Trophoblast cell (in vitro differentiated cells and primary cell): ENCODE measurements at places on chromosomes 13 and 19.
A peak's percentile ranks its signal among the peaks of the same experiment; 100 is the strongest.

DNA sequence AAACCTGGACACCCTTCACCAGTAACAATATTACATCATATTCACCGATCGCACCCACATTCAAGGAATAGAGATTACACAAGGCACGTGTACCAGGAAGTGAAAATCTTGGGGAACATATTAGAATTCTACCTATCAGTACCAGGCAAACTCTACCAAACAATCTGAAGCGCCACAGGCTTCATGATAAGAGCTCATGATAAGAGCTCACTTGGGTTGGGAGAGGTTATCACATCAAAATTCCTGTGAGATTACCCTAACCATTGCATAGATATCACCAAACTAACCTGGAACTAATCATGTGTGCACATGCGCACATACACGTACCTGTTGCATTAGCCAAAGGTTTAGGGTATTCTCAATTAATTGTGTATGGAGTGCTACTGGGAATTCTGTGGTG, 1861.3 kb downstream of the PCDH9 start:
- no peak overlapping the region for H3K27ac ChIP-seq
- no peak for DNase-seq
- H3K36me3 ChIP-seq, result no peaks in the 10 kb centered on the region
- no peaks in the 10 kb centered on the region for H3K4me1 ChIP-seq

GRCh38 chr13:74052402-74052928, 81.7 kb downstream of the KLF12 start:
- no peaks in the 10 kb centered on the region for H3K27me3 ChIP-seq
- H3K27ac ChIP-seq, result no peak overlapping the region
- peaks cover 6% of the 10 kb centered on the region for H3K4me1 ChIP-seq
- no peaks in the 10 kb centered on the region for H3K36me3 ChIP-seq

GRCh38 chr19:39083599-39083982, 577 bp upstream of the ACP7 start:
- no peak for DNase-seq

DNA sequence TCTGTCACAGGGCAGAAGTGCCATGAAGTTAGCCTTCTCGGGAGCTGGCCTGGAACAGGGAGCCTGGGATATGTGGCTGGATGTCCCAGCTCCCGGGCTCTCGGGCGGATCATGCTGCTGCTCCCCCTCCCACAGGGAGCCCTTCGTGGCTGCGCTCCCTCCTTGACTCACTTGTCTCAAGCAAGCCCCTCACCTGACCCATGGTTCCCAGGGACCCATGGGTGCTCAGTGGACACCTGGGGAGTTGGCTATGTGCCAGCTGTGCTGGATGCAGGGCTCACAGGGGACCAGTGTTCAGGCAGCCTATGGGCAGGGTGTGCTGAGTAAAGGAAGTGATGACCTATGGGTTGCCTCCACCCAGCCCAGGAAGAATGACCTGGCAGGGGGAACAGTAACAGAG, 213.1 kb upstream of the SGCG start:
- H3K27me3 ChIP-seq, result no peaks in the 10 kb centered on the region
- no peaks in the 10 kb centered on the region for H3K36me3 ChIP-seq
- no peak overlapping the region for H3K27ac ChIP-seq
- DNase-seq, result no peak
- H3K4me1 ChIP-seq, result peaks cover 2% of the 10 kb centered on the region
- H3K4me3 ChIP-seq, result no peak overlapping the region

- peaks cover 3% of the 10 kb centered on the region for H3K4me1 ChIP-seq
- no peaks in the 10 kb centered on the region for H3K27me3 ChIP-seq
- H3K4me3 ChIP-seq, result no peak overlapping the region
- peak; percentile 71 for DNase-seq
- H3K27ac ChIP-seq, result no peak overlapping the region
Observed at GRCh38 chr13:26220575-26220974, 1.5 kb downstream of the RNF6 start.

DNA sequence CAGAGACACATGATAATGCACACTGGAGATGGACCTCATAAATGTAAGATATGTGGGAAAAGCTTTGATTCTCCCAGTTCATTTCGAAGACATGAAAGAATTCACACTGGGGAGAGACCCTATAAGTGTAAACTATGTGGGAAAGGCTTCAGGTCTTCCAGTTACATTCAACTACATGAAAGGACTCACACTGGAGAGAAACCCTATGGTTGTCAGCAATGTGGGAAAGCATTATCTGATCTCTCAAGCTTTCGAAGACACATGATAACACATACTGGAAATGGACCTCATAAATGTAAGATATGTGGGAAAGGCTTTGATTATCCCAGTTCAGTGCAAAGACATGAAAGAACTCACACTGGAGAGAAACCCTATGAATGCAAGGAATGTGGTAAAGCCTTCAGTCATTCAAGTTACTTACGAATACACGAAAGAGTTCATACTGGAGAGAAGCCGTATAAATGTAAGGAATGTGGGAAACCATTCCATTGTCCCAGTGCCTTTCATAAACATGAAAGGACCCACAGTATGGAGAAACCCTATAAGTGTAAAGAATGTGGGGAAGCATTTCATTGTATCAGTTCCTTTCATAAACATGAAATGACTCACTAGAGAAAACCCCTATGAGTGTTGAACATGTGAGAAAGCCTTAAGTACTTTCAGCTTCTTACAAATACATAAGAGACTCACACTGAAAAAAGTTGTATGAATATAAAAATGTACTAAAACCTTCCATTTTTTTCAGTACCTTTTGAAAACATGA, 14.7 kb downstream of the ZNF441 start:
- H3K4me1 ChIP-seq, result no peaks in the 10 kb centered on the region
- H3K4me3 ChIP-seq, result no peak overlapping the region
- H3K27me3 ChIP-seq, result no peaks in the 10 kb centered on the region
- H3K36me3 ChIP-seq, result peaks cover 5% of the 10 kb centered on the region
- peak; percentile 83 for DNase-seq

DNA sequence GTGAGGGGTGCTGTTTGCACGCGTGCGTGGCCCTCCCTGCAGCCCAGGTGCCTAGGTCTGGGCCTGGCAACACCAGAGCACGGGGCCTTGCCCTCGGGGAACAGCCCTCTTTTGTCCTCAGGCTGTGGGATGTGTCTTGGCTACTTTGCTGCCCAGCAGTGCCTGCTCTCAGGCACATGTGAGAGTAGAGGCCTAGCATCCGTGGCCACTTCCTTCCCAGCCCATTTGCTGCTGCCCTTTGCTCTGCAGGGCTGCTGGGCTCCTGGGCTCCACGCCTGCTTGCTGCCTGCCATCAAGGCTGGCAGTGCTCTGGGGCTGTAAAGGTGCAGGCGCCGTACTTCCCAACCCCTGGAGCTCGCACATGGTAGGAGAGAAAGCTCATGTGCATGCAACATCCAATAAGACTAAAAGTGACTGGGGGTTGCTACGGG, 46.6 kb downstream of the CAPN12 start:
- DNase-seq, result no peak
- H3K27me3 ChIP-seq, result no peaks in the 10 kb centered on the region
- H3K36me3 ChIP-seq, result peaks cover 84% of the 10 kb centered on the region
- H3K4me1 ChIP-seq, result peaks cover 39% of the 10 kb centered on the region
- H3K4me3 ChIP-seq, result no peak overlapping the region

DNA sequence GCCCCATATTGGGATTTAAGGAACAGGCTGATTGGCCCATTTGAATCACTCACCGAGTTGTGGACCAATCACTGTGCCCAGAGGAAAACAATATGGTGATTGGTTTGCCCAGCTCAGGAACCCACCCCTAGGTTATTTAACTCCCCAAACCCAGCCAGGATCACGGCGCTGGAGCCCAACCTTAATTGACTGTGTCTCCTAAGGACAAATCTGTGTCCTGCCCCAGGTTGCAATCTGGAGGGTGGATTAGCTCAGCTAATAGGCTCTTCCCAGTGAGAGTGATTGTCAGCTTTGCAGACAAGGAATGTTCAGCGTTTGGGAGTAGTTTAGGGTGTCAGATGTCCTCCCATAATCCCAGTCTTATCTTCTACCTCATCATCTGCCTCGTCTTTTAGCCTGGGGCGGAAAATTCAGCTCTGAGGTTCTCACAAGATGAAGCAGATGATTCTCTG, 3.5 kb upstream of the ZNF358 start:
- H3K27ac ChIP-seq, result peak overlapping the region; percentile 43
- H3K4me3 ChIP-seq, result no peak overlapping the region
- peak; percentile 83 for DNase-seq
- no peaks in the 10 kb centered on the region for H3K36me3 ChIP-seq
- peaks cover 11% of the 10 kb centered on the region for H3K4me1 ChIP-seq
- no peaks in the 10 kb centered on the region for H3K27me3 ChIP-seq

- H3K4me1 ChIP-seq, result no peaks in the 10 kb centered on the region
- no peak overlapping the region for H3K27ac ChIP-seq
- no peak overlapping the region for H3K4me3 ChIP-seq
- no peak for DNase-seq
Observed at GRCh38 chr13:71304861-71305260, 562.1 kb downstream of the DACH1 start.

DNA sequence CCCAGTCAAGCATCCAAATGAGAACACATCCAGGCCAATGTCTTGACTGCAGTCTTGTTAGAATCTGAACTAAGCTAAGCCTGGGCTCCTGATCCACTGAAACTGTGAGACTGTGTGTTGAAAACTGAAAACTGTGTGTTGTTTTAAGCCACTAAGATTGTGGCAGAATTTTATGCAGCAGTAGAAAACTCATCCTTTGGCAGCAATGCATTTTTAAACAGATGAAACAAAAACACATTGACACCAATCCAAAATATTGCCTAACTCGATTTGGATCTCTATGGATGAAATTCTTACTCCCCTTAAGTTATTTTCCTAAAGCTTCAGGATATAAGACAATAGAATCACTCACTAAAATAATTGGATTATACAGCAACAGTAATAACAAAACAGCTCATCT, 202.3 kb upstream of the KLF12 start:
- no peaks in the 10 kb centered on the region for H3K4me1 ChIP-seq
- no peak overlapping the region for H3K27ac ChIP-seq
- H3K4me3 ChIP-seq, result no peak overlapping the region
- no peaks in the 10 kb centered on the region for H3K27me3 ChIP-seq

DNA sequence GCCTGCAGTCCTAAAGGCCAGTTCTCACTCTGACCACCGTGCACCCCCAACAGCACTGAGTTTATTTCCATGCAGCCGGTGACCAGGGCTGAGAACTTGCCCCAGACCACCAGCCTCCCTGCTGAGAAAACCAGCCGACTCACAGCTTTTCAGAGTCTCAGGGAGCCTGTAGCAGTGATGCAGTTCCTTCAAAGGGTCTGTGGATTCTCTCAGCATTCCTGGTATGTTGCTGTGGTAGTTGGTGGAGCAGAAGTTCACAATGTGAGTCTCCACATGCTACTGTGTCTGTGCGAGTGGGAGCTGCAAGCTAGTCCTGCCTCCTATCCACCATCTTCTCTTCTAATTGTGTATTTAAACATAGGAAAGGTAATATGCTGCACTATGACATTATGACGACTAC, 254.9 kb upstream of the KLF12 start:
- H3K4me3 ChIP-seq, result no peak overlapping the region
- no peaks in the 10 kb centered on the region for H3K4me1 ChIP-seq
- DNase-seq, result no peak
- no peaks in the 10 kb centered on the region for H3K27me3 ChIP-seq
- no peaks in the 10 kb centered on the region for H3K36me3 ChIP-seq

DNA sequence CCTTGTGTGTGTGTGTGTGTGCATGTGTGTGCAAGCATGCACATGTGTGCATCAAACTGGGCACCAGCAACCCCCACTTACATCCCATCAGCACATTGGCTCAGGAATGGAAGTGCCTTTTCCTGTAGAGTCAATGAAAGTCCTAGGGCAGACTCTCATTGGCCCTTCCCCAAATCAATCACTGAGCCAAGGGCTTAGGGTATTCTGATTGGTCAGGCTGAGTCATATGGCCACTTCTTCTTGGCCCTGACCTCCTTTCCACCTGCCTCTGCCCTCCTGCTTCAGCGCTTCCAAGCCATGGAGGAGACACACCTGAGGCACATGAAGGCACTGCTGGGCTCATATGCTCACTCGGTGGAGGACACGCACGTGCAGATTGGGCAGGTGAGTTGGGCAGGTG, 20.9 kb downstream of the FCHO1 start:
- no peak overlapping the region for H3K27ac ChIP-seq
- H3K4me3 ChIP-seq, result no peak overlapping the region
- no peaks in the 10 kb centered on the region for H3K4me1 ChIP-seq

- DNase-seq, result no peak
- peaks cover 42% of the 10 kb centered on the region for H3K36me3 ChIP-seq
Observed at GRCh38 chr13:98858191-98858590, 105.7 kb upstream of the SLC15A1 start.

DNA sequence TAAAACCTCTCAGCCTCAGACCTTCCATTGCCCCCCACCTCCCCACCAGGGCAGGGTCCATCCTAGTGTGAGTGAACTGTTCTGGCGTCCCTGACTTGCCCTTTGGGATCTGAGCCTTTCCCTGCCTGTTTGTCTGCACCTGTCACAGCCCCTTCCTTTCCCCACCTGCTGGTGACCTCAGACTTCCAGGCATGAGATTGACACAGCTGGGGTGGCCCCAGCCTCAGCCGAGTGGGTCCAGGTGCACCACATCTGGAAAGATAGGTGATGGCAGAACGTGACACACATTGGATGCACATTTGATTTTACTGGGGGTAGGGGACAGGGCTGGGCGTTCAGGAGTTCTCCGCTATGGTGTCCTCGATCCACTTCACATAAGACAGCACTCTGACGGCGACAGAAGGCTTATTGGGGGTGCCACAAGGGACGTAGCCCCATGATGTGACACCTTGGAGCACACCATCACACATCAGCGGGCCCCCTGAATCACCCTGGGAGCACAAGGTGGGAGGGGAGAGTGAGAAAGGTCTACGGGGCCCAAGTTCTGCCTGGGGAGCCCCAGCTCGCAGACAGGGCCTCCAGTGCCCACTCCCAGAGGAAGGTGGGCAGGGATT, 4.6 kb downstream of the KLK1 start:
- DNase-seq, result no peak
- H3K4me1 ChIP-seq, result no peaks in the 10 kb centered on the region
- H3K4me3 ChIP-seq, result no peak overlapping the region
- H3K27me3 ChIP-seq, result peaks cover 27% of the 10 kb centered on the region
- H3K27ac ChIP-seq, result no peak overlapping the region
- H3K36me3 ChIP-seq, result no peaks in the 10 kb centered on the region

DNA sequence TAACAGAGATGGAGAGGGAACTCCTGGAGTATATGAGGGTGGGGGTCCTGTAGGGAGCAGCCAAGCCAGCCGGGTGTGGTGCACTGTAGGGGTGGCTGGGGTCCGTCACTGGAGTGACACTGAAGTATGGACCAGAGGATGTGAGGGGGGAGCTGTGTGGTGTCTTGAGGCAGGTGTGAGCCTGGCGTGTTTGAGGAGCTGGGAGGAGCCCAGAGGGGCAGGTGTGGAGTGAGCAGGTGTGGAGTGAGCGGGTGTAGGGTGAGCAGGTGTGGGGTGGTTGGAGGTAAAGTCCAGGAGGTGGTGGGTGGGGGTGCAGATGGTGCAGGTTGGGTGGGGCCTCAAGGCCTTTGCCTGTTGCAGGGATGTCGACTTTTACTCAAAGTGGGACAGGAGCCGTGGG, 5.9 kb downstream of the B3GNT8 start:
- no peak overlapping the region for H3K27ac ChIP-seq
- no peaks in the 10 kb centered on the region for H3K4me1 ChIP-seq
- H3K27me3 ChIP-seq, result no peaks in the 10 kb centered on the region
- DNase-seq, result no peak
